Kasumi-1 (cell line): ENCODE measurements at places on chromosomes 6 and 20.

DNA sequence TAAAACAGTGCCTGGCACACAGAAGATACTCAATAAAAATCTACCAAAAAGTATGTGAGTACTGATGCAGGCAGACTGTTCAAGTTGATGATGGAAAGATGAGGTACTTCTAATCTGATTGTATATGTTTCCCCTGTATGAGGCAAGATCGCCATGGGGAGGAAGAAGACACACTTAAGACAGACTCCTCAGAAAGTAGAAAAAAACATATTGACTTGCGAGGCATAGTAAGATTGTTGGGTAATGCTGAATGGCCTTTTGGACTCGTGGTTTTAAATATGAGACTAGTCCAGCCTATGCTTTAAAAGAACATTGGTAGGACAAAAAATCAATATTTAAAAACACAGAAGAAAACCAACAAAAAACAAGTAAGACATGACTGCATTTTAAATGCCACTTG is 72.6 kb downstream of the SHPRH start:
- DNase-seq, result no peak

GRCh38 chr6:143677891-143678791 is at the start of gene PHACTR2:
TSS of gene PHACTR2 (plus strand) at chr6:143677965. CDS start at chr6:143678164, 199 bp downstream.
- peak; percentile 42 for DNase-seq

GRCh38 chr6:21116736-21117135 is 476.8 kb upstream of the SOX4 start:
- peak; percentile 18 for DNase-seq

DNA sequence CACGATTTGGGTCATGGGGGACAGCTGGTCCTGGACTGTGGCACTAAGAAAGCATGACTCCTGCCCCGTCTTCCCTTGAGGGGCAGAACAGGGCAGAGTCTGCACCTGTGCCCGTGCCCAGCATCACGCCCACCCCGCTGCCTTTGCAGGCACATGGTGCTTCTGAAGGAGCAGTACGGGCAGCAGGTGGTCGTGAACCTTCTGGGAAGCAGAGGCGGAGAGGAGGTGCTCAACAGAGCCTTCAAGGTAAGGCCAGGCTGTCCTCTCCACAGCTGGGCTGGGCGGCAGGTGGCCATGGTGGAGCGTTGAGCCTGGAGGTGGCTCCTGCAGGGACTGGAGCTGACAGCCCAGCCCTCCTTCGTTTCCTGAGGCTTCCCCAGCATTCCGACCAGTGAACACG is 77.4 kb downstream of the SYNJ2 start:
- DNase-seq, result no peak

GRCh38 chr20:46583411-46584214 is 33.2 kb upstream of the OCSTAMP start:
- no peak for DNase-seq

DNA sequence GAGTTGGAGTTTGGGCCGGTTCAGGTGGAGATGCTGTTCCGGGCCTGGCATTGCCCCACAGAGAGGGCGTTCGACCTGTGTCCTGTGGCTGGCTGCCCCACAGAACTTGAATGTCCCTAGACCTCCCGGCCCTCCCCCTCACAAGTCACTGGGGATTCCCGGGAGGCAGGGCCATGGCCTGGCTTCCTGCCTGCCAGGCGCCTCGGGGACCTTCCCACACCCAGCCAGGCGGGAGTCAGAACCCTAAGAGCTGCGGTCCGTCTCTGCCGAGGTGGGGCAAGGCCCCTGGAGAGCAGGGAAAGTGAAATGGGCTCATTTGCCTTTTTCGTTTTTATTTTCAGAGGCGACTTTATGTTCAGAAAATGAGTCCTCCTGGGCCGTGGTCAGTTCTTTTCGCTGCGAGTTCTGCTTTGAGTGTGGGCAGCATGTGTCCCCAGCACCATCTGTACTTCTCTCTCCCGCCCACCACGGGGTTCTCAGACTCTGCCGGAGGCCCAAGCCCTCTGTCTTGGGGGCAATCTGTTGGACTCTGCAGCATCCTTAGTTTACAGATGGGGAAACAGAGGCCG is 8.5 kb downstream of the RBM38 start:
- no peak for DNase-seq

GRCh38 chr6:124294574-124295200 is 491.0 kb downstream of the NKAIN2 start:
- no peak for DNase-seq

DNA sequence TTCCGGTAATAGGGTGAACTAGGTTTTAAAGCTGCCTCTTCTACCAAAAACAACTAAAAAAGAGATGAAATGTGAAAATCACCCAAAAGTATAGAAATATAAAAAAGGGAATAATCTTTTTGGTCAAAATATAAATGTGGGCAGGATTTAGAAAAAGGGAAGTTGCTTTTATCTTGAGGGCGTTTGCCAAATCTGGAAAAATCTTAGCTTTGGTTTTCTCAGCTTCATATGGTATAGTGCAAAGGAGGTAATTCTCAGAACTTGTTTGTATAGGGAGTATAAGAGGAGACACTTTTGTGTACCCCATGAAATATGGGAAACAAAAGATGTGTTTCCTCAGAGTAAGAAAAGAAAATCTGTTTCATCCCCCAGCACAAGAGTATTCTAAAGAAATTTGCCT is 54.2 kb upstream of the TRIM26 start:
- DNase-seq, result no peak

- DNase-seq, result no peak
Observed at GRCh38 chr6:8739454-8739853, 304.1 kb upstream of the SLC35B3 start.

GRCh38 chr6:131638013-131638412 is 911 bp downstream of the ENPP3 start:
- no peak for DNase-seq

GRCh38 chr6:14943116-14943515 is 302.8 kb upstream of the JARID2 start:
- no peak for DNase-seq

GRCh38 chr6:21999741-22000140 is 297.1 kb downstream of the PRL start:
- DNase-seq, result no peak

GRCh38 chr6:87333591-87334181 is 4.6 kb upstream of the GJB7 start:
- DNase-seq, result peak; percentile 73

- DNase-seq, result peak; percentile 90
Observed at GRCh38 chr20:6700563-6701329, 66.7 kb upstream of the BMP2 start.

DNA sequence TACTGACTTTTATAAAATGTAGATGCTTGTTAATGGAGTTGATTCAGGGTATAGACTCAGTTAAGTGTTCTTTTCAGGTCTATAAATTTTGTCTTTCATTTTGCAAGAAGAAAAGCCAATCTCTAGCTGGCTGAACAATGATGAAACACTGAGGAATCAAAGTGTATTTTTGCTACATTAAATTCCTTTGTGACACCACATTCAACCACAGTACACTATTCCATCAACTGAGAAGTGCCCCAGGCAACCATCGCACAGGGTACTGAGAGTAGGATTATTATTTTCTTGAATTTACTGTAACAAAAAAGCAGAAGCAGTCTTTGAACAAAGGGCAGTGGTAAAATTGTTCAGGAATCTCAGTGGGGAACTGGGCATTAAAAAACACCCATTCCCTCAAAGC is 83.6 kb downstream of the PREP start:
- no peak for DNase-seq

- no peak for DNase-seq
Observed at GRCh38 chr6:67898875-67899274, 736.2 kb upstream of the ADGRB3 start.

- no peak for DNase-seq
Observed at GRCh38 chr6:37205175-37205996, 35.4 kb downstream of the PIM1 start.

- DNase-seq, result no peak
Observed at GRCh38 chr6:109010705-109011102, 83.9 kb downstream of the SESN1 start.

DNA sequence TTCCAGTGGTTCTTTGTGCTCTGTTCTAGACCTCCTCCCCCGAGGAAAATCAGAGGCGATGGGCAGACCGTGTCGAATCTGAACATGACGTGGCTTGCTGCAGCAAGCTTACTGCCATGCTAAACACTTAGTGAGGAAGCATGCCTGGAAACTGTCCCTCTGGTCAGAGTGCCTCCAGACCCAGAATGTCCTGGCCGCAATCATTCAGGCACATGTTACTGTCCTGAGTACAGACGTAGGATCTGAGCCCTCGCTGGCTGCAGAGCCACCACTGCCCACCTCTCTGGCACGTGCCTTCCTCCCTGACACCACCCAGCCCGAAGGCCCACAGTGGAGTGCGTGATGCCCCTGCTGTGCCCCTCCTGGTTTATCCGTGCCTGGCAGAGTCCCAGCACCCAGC is 163.6 kb downstream of the SYNDIG1 start:
- no peak for DNase-seq

- no peak for DNase-seq
Observed at GRCh38 chr6:169738204-169738975, 13.0 kb downstream of the DYNLT2 start.

DNA sequence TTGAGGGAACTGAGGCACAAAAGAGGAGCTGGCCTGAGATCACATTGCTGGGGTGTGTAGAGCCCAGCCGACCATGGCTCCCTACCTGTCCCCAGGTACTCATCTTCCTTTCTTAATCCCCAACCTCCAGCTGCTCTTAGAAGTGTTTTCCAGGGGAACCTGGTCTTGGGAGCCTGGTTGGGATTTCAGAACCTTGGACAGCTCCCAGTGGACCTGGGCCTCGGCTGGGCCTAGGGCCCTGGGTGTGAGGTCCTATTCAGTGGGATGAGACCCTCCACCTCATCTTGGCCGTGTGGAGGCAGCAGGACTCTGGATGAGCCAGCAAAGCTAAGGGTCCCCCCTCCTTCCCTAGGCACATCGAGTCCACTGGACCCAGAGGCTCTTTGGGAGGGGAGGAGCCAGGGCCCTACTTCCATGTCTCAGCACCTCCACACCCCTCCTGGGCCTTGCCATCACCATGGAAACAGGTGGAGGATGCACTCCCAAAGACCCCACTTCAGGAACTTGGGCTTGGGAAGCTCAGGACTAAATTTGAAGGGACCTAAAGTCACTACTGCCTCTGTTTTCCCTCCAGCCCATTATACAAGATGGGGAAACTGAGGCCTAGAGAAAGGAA is 38.5 kb downstream of the DLGAP4 start:
- no peak for DNase-seq

- DNase-seq, result no peak
Observed at GRCh38 chr6:73774311-73774774, 78.3 kb downstream of the CD109 start.

GRCh38 chr20:21521596-21522480 is 8.0 kb upstream of the NKX2-2 start:
- no peak for DNase-seq

DNA sequence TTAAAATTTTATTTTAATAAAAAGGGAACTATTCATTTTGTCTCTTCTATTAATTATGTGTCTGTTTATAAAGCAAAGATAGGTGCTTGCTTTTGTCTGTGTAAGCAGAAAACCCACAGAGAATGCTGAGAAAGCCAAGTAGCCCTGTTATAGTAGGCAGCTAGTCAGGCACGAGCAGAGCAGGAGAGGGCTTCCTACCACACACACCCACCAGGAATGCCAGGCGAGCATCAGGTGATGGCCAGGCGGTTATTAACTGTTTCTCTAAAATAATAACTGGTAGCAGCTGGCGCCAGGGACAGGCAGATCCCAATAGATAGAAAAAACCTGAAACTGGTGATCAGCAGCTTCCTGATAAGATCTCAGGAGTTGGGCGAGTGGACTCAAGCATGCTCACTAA is 15.7 kb downstream of the C6orf15 start:
- DNase-seq, result no peak

DNA sequence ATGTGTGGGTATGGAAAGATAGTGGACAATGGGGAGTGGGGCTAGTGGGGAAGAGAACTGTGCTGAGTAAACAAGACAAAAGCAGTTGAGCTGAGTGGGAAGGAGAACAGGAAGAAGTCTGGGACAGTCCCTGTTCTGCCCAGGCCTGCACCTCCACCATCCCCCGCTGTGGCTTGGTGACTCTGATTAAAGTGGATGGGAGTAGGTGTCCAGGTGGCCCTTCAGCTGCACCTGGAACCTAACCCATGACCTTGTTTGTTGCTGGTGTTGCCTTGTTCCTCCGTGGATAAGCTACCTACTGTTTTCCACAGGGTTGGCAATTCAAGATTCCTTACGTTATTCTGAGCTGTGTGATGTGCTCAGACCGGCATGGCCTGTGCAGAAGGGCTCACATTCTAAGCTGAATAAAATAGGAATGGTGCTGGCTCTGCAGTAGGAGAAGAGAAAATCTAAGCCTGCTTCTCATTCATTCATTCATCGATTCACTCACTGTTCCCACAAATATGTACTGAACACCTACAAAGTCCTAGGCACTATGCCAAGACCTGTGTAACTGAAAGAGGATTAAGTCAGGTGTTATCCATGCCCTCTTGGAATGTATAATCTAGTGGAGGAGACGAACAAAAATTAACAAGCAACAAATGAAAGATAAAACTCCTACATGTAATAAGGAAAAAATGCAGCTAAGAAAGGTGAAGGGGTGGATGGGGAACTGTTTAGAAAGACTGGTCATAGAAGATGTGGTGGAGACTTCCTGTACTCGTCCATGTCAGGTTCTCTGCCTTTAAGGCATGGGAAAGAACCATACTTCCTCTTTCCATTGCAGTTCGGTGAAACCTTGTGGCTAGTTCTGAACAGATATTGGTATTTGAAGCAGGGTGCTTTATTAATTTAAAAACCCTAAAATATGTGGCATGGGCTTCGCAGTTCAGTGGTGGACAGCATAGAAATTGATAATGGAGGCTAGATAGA is 10.1 kb upstream of the CALHM6 start:
- DNase-seq, result peak; percentile 92

GRCh38 chr6:42452171-42453030 is 675 bp upstream of the TRERF1 start:
- peak; percentile 80 for DNase-seq

DNA sequence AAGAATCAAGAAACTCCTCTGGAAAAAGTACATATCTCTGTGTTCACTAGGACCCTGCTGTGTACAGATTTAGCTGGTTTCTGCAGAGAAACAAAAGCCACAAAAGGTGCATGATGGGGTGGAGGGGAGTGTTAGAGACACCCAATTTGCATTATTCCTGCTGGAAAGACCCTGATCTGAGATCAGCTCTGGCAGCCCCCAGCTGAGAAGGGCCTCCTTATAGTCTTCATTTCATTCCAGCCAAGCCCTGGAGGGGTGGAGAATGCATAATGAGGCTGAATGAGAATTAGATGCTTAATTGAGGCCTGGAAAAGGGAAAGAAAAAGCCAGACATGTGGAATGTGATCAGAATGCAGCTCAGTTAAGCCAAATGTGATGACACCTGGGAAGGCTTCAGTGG is 545.6 kb downstream of the KIF16B start:
- DNase-seq, result no peak

- DNase-seq, result peak; percentile 79
Observed at GRCh38 chr6:6057442-6058053, 50.8 kb upstream of the NRN1 start.

- DNase-seq, result no peak
Observed at GRCh38 chr6:19524366-19525186, 312.6 kb upstream of the ID4 start.
